ENCODE measurements at places on chromosomes 6 and 20.

- DNase-seq = peak; percentile 93
Observed at GRCh38 chr20:2470423-2471193, at the start of gene SNRPB. SNRPB (minus strand) TSS chr20:2470789; CDS start chr20:2470690, 99 bp downstream.

- no peak for DNase-seq
Observed at GRCh38 chr6:167238694-167239467, 52.2 kb upstream of the UNC93A start.

DNA sequence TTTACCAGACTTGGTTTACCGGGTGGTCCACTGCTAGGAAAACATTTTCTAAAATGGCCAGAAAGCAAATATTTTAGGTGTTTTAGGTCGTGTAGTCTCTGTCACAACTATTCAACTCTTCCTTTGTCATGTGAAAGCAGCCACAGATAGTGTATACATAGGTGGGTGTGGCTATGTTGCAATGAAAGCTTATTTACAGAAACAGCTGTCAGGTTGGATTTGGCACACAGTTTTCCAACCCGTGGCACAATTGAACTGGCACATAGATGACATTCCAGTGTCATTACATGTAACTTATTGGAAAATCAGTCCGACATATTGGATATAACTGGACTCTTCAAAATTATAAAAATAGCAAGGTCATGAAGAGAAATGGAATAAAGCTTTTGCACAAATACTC, 68.9 kb upstream of the KCNQ5 start:
- no peak for DNase-seq

DNA sequence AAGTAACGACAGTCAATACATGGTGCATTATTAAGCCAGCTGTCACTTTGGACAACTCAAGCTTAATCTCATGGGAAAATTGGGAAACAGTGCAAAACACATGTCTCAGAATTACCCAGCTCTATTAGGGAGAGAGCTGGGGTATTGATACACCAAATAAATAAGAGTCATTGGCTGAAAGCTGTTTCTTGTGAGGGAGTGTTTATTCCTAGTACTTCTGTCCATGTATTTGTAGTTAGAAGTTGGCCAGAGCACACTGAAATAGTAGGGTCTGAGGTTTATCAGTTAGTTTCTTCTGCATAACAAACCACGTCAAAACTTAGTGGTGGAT, 192.0 kb upstream of the RALGAPA2 start:
- no peak for DNase-seq

- DNase-seq = no peak
Observed at GRCh38 chr20:47212606-47213207, 143.8 kb downstream of the ZMYND8 start.

- no peak for DNase-seq
Observed at GRCh38 chr20:44731657-44732056, 14.0 kb upstream of the KCNK15 start.

DNA sequence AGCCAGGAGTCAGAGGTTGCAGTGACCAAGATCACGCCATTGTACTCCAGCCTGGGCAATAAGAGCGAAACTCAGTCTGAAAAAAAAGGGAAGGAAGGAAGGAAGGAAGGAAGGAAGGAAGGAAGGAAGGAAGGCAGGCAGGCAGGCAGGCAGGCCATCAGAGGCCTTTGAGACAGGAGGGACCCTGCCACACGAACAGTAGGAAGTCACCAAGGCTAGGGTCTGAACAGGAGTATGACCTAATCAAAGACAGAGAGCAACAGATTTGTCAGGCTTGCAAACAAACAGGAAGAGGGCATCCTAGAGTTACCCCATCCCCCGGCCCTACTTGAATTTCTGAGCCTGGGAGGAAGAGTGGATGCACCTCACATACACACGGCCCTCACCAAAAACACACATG, 67.1 kb downstream of the FGD2 start:
- DNase-seq = no peak

DNA sequence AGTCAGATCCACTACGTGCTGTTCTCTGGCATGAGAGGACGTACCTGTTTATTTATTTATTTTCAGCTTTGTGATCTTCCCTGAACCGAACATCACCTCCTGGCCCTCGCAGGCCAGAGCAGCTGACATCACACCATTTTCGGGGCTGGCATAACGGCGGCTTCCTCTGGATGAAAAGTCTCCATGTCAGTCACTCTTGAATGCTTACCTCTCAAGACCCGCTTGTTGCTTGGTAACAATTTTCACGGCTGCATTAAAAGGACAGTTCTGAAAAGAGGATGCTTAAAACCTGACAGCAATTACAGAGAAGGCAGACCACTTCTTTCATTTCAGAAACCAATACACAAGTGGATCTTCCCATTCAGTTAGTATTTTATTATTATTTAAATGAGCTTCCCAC, 159.8 kb upstream of the CDH4 start:
- no peak for DNase-seq

DNA sequence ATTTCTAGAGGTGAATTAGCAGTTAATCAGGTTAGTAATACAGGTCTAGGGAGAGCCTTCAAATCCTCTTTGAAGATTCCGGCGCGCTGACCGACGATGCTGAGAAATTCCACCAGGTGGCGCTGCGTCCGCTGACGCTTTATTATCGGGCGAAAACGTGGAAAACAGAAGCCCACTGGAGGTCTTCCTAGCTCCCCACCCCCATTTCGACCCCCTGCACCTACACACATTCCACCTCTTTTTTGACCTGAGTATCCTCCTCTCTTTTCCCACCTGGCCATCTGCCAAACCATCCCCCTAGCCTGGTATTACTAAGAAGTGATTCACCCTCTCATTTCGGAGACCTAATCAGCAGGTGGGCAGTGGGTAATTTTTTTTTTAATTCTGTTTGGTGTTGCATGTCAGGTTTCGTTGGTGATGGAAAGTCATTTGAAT, 65.4 kb upstream of the RIN2 start:
- DNase-seq = peak; percentile 84

GRCh38 chr6:109373762-109374161, 8.5 kb downstream of the CD164 start:
- DNase-seq = no peak

GRCh38 chr20:63955281-63955826, 862 bp downstream of the UCKL1 start:
- DNase-seq = peak; percentile 66

DNA sequence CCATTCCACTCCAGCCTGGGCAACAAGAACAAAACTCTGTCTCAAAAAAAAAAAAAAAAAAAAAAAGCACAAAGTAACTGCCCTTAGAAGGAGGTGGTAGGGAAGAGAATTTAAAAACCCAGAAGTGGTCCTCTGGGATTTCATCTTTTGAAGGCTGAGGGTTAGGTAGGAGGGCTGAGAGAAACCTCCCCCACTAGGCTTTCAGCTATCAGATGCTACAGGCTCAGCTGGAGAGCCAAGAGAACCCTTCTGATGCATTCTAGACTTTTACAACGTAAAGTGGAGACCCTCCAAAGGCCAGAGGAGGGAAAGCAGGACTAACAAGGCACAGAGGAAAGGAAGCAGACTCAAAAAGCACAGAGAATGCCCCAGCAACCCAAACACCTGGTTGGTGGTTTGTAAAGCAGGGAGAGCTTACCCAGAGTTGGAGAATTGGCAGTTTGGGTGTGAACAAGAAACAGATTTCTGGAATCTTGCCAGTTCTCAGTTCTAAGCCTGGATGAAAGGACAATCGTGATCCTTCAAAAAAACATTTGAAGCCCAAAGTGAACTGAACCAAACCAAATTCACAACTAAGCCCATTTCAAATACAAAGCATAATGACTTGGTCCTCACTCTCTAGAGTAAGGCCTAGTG, 23.2 kb upstream of the SPAG4 start:
- no peak for DNase-seq

DNA sequence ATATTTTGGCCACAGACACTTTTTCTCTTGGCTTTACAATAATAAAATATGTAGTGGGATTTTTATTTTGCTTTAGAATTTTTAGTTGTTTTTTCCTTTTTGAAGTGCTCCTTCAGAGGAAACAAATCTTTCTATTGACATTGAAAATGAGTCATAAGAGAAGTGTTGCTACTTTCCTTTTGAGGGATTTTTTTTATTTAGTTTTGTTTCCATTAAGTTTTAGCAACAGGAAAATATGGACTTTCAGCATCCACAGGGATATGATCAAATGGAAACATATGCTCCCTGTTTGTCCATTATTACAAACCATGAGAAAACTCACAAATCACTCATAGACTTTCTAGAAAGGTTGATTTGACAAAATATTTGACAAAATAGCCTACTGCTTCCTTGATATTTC, 65.3 kb upstream of the BMP2 start:
- no peak for DNase-seq

GRCh38 chr20:58012731-58013510, 215.5 kb downstream of the ANKRD60 start:
- DNase-seq = no peak

DNA sequence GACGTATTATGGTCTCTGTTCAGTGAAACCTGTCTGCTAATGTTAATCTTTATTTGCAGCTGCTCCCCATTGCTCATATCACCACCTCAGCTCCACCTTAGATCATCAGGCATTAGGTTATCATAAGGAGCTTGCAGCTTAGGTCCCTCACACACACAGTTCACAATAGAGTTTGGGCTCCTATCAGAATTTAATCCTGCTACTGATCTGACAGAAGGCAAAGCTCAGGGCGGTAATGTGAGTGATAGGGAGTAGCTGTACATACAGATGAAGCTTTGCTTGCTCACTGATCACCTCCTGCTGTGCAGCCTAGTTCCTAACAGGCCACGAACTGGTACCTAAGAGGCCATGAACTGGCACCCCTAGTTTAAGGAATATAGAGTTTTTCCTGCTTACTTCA, 989.7 kb downstream of the EYS start:
- no peak for DNase-seq

DNA sequence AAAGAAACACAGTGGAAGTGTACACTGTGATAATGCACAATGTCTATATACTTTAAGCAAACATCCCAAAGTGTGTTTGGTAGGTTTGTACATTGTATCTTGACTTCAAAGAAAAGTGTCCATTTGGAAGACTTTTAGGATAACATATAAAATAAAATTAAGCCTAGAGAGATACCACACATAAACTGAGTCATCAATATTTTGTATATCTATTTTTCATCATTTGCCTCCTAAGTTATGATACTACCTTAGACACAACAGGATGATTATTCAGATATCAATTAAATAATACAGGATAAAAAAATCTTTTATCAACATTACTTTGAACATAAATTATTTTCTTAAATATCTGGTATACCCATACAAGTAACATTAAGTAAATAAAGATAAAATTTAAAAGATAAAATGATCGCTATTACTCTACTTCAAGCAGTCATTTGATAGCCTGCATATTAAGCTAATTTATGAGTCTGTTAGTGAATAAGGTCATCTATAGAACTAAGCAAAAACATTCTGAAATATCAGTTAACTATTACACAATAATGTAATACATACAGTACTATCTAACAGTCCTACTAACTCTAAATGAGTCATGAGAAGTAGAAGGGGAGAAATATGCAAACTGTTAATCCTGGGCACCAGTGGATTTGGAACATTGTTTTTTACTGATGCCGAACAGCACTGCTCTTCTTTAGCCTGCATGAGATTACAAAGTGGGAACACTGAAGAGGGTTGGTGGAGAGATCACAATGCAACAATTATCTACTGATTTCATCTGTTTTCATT, 158.4 kb upstream of the SIM1 start:
- DNase-seq = no peak

GRCh38 chr20:878511-879307, 37.4 kb downstream of the ANGPT4 start:
- no peak for DNase-seq

DNA sequence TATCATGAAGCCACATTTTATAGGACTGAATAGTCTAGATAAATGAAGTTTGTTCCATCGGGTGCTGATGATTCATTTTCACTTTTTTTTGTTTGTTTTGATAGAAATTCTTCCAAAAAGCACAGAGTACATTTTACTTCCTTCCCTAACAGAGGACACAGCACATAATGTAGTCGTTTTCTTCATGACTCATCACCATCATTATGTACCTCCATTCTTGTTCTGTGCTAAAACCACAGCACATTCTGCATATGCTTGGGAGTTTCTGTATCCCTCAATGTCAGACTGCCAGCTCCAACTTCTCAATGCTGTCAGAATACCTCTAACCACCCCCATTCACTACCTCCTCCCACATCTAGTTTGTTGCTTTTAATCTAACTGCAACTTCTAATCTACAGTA, 1004.9 kb upstream of the ADGRB3 start:
- no peak for DNase-seq

GRCh38 chr6:133985970-133986369, 32.9 kb downstream of the TBPL1 start:
- DNase-seq = no peak

- DNase-seq = no peak
Observed at GRCh38 chr6:52549428-52549827, 27.4 kb downstream of the TRAM2 start.

DNA sequence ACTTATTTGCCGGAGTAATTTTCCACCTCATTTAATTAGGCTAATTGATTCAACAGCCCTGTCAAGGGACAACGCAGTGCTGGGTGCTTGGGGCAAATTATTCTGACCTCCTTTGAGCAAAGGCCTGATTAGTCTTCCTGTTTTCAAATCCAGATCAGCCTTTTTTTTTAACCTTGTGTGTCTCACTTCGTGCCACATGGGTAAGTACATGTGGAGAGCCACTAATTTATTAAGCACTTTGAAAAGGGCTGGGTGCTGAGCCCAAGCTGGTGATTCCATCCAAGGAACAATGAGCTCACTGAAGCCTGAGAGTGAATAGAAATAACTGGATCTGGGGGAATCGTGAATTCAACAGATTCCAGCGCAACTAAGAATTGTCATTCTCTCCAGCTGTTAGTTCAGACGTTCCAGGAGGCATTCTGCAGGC, 229.3 kb downstream of the CLIC5 start:
- DNase-seq = no peak

- DNase-seq = no peak
Observed at GRCh38 chr6:33751771-33752645, 5.3 kb upstream of the IP6K3 start.

GRCh38 chr6:50198245-50198644, 148.5 kb upstream of the DEFB112 start:
- no peak for DNase-seq

DNA sequence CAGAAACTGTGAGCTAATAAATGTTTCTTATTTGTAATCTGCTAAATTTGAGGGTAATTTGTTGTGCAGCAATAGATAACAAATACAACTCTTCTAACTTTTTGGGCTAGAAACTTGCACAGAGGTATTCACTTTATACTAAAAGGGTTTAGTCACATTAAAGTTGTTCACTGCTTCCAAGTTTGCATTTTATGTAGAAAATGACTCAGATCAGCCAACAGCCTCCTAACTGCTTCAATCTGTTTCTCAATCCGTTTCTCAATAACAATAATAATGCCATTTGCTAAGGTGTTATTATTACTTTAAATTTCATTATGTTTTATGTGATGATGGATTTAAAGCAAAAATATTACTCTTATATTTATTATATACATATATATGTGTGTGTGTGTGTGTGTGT, 213.9 kb downstream of the CENPW start:
- DNase-seq = no peak

DNA sequence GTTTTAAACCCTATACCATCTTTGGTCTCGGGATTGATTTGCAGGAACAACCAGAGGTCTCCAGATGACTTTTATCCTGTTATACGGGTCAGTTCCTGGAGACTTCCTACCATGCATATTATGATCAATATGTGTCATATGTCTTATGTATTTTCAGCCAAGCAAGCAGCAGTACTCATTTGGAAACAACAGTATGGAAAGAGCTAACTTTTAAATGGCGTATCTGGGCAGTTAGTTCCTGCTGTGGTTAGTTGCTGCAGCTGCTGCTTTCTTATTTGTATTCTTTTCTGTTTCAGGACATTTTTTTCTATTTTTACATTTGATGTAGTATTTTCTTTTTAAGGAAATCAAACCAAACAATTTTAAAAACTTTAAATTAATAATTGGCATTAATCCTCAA, 207.5 kb downstream of the MANEA start:
- no peak for DNase-seq
